ENCODE measurements at places on chromosomes 2 and 18. TPM values are rescaled to one million over a fixed set of nuclear protein-coding genes. Genes with fewer than 3 reads are reported as not detected.

EMILIN1 gene
- 0.71 TPM for total RNA-seq

SIX2 gene
- total RNA-seq: not detected

GATA6 gene
- 2.1 TPM for total RNA-seq

ZDBF2 gene
- 13.1 TPM for total RNA-seq

UGP2 gene
- total RNA-seq: 86.1 TPM

C2orf66 gene
- total RNA-seq: not detected
